Esophagus squamous epithelium (tissue), 5 donors: ENCODE measurements at places on chromosomes 5 and 9.

GRCh38 chr5:139458580-139459407, 3.7 kb downstream of the ECSCR start:
- no peak for DNase-seq

- DNase-seq = no peak
These were observed 6.9 kb downstream of the FAM163B start for GRCh38 chr9:133602277-133602676.

GRCh38 chr9:105039175-105039799, 111.3 kb upstream of the ABCA1 start:
- DNase-seq = no peak

GRCh38 chr5:176578391-176578808, 29.3 kb downstream of the CDHR2 start:
- DNase-seq = no peak

- no peak for DNase-seq
These were observed 330.0 kb downstream of the EBF1 start for GRCh38 chr5:158769696-158770095.

GRCh38 chr9:137150617-137151457, 11.9 kb downstream of the GRIN1 start:
- no peak for DNase-seq

GRCh38 chr5:4531756-4532704, 608.1 kb upstream of the ADAMTS16 start:
- DNase-seq = no peak
